Diencephalon (tissue), 1 donor: ENCODE measurements at places on chromosomes 12 and 14. TPM values are rescaled to one million over a fixed set of nuclear protein-coding genes. Genes with fewer than 3 reads are reported as not detected.

The NAP1L1 gene
- total RNA-seq, result 202 TPM

The ZFHX2 gene
- 3.5 TPM for total RNA-seq

The CPNE8 gene
- total RNA-seq, result 13.1 TPM

The C12orf54 gene
- total RNA-seq, result not detected

The KLRC1 gene
- total RNA-seq, result not detected

The SELPLG gene
- 2.8 TPM for total RNA-seq

The NINJ2 gene
- total RNA-seq, result 1.8 TPM

The ADCY6 gene
- 35.5 TPM for total RNA-seq

The ARMH4 gene
- total RNA-seq, result 56.1 TPM

The ATP6V1D gene
- 179 TPM for total RNA-seq

The KIF5A gene
- total RNA-seq, result 114 TPM

The OR6C75 gene
- total RNA-seq, result not detected

The ZFYVE26 gene
- total RNA-seq, result 20.1 TPM

The SYNE3 gene
- total RNA-seq, result 4.6 TPM

The PROX2 gene
- not detected for total RNA-seq

The NOS1 gene
- total RNA-seq, result 11.8 TPM

The RIMBP2 gene
- 32.8 TPM for total RNA-seq

The SLCO1C1 gene
- 21.5 TPM for total RNA-seq

The RNU4-1 gene
- under 0.01 TPM for total RNA-seq

The ZNF891 gene
- 9.5 TPM for total RNA-seq

The SOX5 gene
- 72.9 TPM for total RNA-seq

The DNAH10 gene
- 5.3 TPM for total RNA-seq

The KRT83 gene
- total RNA-seq, result not detected

The MANSC4 gene
- total RNA-seq, result not detected

The TM9SF1 gene
- total RNA-seq, result 21.5 TPM

The MYH6 gene
- total RNA-seq, result under 0.01 TPM

The MGP gene
- total RNA-seq, result 3.0 TPM

The ANO2 gene
- 24.9 TPM for total RNA-seq

The LRRC10 gene
- total RNA-seq, result not detected

The DTX1 gene
- 34.8 TPM for total RNA-seq

The IAPP gene
- total RNA-seq, result not detected

The FKBP11 gene
- total RNA-seq, result 7.6 TPM

The TPCN1 gene
- total RNA-seq, result 9.7 TPM

The GALNT16 gene
- 16.1 TPM for total RNA-seq

The TMEM63C gene
- total RNA-seq, result 12.7 TPM

The RAD51AP1 gene
- 7.8 TPM for total RNA-seq

The RAD9B gene
- total RNA-seq, result 1.6 TPM

The CLEC7A gene
- total RNA-seq, result 2.1 TPM

The MGST1 gene
- 14.5 TPM for total RNA-seq

The CCDC196 gene
- not detected for total RNA-seq

The KRT75 gene
- total RNA-seq, result not detected

The KCNA1 gene
- total RNA-seq, result 6.7 TPM

The TCL1B gene
- not detected for total RNA-seq

The ART4 gene
- 0.46 TPM for total RNA-seq

The FBLN5 gene
- total RNA-seq, result 10.1 TPM

The INHBC gene
- total RNA-seq, result not detected

The GLT1D1 gene
- 24.9 TPM for total RNA-seq
